Melanocyte of skin (primary cell): ENCODE measurements at places on chromosomes 4 and X. TPM values are rescaled to one million over a fixed set of nuclear protein-coding genes. Genes with fewer than 3 reads are reported as not detected.

The MAGEA2 gene
- total RNA-seq: not detected in 2 replicates

The TMSB15C gene
- 3.4 and 3.6 TPM in 2 replicates for total RNA-seq

The PABPC1L2A gene
- not detected in 2 replicates for total RNA-seq

The FDCSP gene
- not detected in 2 replicates for total RNA-seq

The XAGE2 gene
- total RNA-seq: not detected in 2 replicates

The USP11 gene
- total RNA-seq: 41.1 and 48.5 TPM in 2 replicates

The DCX gene
- total RNA-seq: 0.33 and 0.46 TPM in 2 replicates

The TBC1D19 gene
- 22.6 and 28.2 TPM in 2 replicates for total RNA-seq

The SPOCK3 gene
- not detected in 2 replicates for total RNA-seq

The PGAM4 gene
- total RNA-seq: not detected in 2 replicates
